ENCODE measurements at places on chromosomes 11 and 22. TPM values are rescaled to one million over a fixed set of nuclear protein-coding genes. Genes with fewer than 3 reads are reported as not detected.

Gene SLCO2B1
- 0.13 TPM for total RNA-seq

Gene OR2AG1
- total RNA-seq: not detected

Gene RAG1
- 0.61 TPM for total RNA-seq

GRCh38 chr11:94563848-94564467 lies 3.2 kb upstream of the PIWIL4 start:
- DNase-seq: no peak

DNA sequence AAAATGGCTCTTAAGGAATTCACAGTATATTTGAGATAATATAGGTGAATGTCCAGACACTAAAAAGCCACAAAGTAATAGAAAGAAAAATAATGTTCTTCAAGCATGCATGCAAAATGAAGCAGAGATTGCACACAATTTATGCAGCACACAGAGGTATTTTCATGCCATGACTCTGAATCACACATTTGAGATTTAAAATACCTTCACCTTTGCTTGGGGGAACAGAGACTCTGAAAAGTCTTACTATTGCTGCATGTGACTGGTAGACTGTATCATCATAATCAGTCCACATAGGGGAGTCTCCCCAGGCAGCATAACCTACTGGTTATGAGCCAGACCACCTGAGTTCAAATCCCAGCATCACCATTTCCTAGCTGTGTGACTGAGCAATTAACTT lies 96.2 kb downstream of the RCN1 start:
- DNase-seq: no peak

- no peak for DNase-seq
Measured at GRCh38 chr11:128946648-128947047, 4.0 kb upstream of the TP53AIP1 start.

- DNase-seq: no peak
Measured at GRCh38 chr22:27097933-27098332, 440.5 kb downstream of the MIAT start.

DNA sequence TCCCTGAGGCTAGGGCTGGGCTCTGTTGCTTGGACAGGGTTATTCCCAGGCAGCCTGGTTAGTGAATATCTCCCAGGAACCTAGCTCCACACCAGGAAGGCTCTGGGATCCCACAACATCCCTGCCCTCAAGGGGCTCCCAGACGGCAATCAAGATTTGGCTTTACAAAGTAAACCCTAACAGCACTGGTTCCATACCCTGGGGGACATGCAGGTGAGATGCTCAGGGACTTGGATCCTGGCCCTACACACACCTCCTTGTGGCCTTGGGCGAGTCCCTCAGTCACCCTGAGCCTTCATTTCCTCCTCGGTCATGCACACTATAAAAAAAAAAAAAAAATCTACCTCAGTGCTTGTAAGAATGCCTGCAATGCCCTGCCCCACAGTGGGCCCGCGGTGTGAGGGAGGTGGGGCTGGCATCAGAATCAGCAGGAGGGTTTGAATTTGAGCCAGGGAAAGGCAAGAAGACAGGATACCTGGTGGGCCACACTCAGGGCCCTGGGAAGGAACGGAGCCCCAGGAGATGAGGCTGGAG lies 86.3 kb downstream of the MORC2 start:
- no peak for DNase-seq

DNA sequence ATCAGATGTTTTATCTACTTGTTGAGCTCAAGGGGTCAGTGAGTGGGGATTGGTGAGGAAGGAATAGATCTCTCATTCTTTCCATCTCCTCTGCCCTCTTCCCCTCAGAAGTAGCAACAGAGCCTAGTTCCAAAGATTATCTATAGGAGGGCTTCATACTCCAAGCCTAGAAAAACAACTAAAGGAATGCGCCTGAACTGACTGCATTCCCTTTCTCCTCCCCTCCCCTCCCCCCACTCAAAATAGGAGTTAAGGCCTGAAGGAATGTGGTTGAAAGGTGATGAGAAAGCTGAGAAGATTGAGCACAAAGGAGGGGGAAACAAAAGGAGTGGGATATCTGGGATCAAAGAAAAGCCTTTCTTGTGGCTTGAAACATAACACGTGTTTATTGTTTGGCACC lies 10.5 kb downstream of the EMSY start:
- DNase-seq: no peak

DNA sequence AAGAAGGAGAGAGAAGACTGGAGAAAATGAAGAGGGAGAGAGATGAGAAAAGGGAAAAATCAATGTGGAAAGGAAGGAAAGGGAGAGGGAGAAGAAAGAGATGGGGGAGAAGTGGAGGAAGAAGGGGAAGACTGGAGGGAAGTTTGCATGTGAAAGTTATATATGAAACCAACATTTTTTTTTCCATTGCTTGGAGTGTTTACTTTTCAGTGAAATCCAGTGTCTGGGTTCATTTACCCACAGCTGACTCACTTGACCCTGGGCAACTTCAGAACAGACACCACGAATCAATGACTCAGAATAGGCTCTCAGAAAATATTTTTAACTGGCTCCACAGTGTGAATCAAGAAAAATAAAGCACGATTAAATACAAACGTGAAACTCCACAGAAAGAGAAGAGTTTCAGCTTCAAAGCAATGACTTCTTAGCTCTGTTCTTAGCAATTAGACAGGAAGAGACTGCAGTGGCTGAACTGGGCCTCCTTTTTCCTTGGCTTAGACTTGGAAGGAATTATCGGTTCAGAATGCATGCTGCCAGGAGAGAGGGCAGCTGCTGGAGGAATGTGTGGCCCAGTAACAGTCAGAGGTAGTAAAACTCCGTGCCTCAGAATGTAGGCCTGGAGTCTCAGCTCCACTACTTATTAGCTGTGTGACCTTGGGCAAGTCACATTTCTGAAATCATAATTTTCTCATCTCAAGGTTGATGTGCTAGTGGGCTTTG lies 237.5 kb downstream of the MIAT start:
- no peak for DNase-seq
